ENCODE measurements at places on chromosomes 7 and 10. TPM values are rescaled to one million over a fixed set of nuclear protein-coding genes. Genes with fewer than 3 reads are reported as not detected.
A peak's percentile ranks its signal among the peaks of the same experiment; 100 is the strongest.

Gene C10orf143
- 1.9 TPM for total RNA-seq

Gene ANKRD30A
- not detected for total RNA-seq

Gene PROSER2
- total RNA-seq = 16.2 TPM

DNA sequence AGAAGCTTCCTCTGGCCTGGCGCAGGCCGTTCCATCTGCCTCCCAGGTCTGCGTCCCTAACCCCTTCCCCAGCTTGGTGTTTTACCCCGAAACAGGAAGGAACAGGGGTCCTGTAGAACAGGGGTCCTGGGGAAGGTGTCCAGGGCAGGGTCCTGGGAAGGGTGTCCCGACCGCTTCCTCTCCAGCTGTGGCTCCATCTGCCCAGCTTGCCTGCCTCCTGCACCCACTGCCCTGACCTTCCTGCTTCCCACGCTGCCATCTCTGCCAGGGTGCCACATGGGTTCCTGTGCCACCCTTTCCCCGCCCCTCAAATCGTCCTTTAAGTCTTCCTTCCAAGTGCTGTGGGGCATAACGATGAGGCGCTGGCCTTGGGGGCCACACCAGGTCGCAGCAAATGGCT, 32.4 kb downstream of the WDR86 start:
- H3K4me3 ChIP-seq = no peak overlapping the region
- H3K27me3 ChIP-seq = peaks cover 17% of the 10 kb centered on the region
- H3K36me3 ChIP-seq = no peaks in the 10 kb centered on the region
- peaks cover 8% of the 10 kb centered on the region for H3K4me1 ChIP-seq
- no peak for DNase-seq
- no peak overlapping the region for H3K27ac ChIP-seq

DNA sequence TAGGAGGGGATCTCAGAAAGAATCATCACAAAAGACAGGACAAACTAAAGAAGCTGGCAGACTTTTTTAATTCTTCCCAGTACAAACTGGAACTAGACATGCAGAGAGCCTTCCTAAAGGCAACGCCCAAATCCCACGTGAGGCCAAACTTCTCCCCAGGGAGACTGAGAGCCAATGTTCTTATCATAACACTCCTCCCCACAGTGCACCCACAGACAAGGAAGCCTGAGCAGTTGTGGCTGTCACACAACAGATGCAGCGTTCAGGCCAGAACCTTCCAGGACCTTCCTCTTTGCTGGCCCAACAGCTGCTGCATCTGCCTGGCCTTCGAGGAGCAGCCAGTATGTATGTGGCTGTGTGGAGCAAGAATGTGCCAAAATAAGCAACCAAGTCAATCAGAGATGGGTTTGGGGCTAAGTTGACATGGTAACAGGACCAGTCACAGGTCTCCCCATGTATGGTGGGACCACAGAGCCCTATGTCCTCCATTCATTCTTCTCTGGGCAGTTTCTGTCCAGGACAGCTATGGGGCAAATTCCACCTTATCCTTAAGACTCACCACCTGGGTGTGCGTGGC, 34.9 kb downstream of the SRPK2 start:
- H3K4me1 ChIP-seq = peaks cover 2% of the 10 kb centered on the region
- DNase-seq = peak; percentile 39
- H3K4me3 ChIP-seq = no peak overlapping the region
- H3K36me3 ChIP-seq = no peaks in the 10 kb centered on the region

DNA sequence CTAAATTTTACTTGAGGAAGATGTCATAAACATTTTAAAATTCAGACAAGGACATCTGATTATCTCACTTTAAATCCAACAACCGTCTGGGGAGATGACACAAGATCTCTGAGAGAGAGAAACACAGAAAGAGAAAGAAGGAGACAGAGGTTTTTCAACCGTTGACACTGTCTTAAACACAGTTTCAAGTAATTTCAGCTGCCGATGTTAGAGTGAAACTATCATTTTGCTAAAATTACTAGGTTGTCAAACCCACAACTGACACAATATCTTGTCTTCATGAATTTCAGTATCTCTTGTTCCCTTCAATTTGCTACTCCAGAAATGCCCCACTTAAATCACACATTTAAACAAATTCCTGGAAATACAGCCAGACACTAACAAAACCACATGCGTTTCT, 174.8 kb downstream of the RAPGEF5 start:
- no peak overlapping the region for H3K27ac ChIP-seq
- no peak overlapping the region for H3K4me3 ChIP-seq
- no peak for DNase-seq
- H3K36me3 ChIP-seq = no peaks in the 10 kb centered on the region
- no peaks in the 10 kb centered on the region for H3K4me1 ChIP-seq

DNA sequence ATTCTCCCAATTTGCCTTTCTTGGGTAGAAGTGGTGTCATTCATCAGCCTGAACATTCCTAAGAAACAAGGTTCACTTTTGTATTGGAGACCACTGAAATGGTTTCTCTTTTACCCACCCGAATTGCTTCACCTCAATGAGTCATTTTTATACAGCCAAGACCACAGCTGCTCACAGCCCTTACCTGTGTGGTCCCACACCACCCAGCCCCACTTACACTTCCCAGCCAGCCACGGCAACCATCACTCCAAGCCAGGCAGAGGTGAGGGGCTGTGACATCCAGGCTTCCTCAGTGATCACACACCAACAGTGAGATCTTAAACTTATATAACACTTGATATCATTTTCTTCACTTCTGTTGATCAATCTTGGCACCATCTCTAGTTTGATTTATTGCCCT, 20.7 kb downstream of the OR13A1 start:
- H3K27ac ChIP-seq = no peak overlapping the region
- H3K27me3 ChIP-seq = no peaks in the 10 kb centered on the region

DNA sequence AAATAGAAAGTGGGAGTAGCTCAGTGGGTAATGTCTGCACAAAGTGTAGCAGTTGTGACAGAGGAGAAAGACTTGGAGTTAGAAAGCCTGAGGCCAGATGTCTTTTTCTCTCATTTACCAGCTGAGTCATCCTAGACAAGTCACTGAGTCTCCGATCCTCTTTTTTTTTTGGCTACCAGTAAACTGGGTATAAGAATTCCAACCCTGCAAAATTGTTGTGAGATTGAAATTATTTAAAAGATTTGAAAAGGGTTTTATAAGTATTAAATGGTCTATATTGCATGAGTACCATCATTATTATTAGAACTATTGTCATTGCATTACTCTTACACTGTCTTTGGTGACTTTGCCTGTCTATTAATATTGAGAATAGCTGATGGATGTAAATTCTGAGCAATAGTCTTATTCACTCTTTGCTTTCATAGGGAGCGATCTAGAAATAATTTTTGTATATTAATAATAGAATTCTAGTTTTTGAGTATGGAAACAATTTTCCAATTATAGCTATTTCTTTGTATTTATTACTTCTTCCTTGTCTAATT, 74.0 kb downstream of the ARID5B start:
- peak overlapping the region; percentile 28 for H3K27ac ChIP-seq
- DNase-seq = no peak
- H3K4me3 ChIP-seq = no peak overlapping the region
- H3K27me3 ChIP-seq = no peaks in the 10 kb centered on the region

- no peak overlapping the region for H3K4me3 ChIP-seq
- no peak for DNase-seq
- H3K27ac ChIP-seq = no peak overlapping the region
These were observed 67.3 kb downstream of the ST7 start for GRCh38 chr7:117020591-117020973.

DNA sequence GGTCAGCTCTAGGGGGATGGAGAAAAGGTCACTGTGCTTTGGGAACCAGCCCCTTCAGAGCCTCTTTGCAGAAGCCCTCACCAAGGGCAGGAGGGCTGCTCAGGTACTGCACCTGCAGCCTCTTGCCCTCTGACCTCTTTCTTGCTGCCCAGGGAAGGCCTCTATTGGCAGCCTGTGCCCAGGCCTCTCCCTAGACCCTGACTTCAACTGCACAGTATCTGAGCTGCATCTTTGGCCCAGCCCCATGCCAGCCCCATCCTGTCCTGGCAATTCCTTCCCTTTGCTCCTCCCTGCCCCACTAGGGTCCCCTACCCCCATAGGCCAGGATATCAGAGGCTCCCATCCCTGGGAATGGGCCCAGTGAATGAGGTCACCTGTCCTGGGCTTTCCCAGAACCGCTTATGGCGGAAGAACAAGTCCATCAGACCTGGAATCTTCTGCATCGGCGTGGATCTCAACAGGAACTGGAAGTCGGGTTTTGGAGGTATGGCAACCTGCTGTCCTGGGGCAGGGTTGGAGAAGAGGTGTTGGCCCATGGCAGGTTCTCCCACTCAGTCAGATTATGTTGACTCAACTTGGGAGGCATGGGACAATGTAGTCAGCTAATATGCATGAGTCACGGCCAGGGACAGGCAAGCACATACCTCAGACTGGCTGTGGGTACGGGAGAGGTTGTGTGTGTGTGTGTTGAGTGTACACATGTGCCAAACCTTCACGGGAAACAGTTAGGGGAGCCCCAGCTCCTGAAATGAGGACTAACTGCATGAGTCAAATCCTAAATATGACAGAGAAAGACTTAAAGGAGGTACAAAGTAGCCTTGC, 17.1 kb upstream of the CPA1 start:
- no peak overlapping the region for H3K4me3 ChIP-seq
- no peaks in the 10 kb centered on the region for H3K36me3 ChIP-seq
- H3K4me1 ChIP-seq = peaks cover 3% of the 10 kb centered on the region

GRCh38 chr10:86415116-86415515, 48.5 kb upstream of the GRID1 start:
- H3K36me3 ChIP-seq = no peaks in the 10 kb centered on the region
- no peak overlapping the region for H3K27ac ChIP-seq
- H3K27me3 ChIP-seq = no peaks in the 10 kb centered on the region
- no peak overlapping the region for H3K4me3 ChIP-seq
- peaks cover 11% of the 10 kb centered on the region for H3K4me1 ChIP-seq

GRCh38 chr10:100658269-100658668, 87.1 kb upstream of the PAX2 start:
- no peak overlapping the region for H3K4me3 ChIP-seq
- H3K36me3 ChIP-seq = no peaks in the 10 kb centered on the region
- DNase-seq = no peak
- peaks cover 70% of the 10 kb centered on the region for H3K27me3 ChIP-seq

DNA sequence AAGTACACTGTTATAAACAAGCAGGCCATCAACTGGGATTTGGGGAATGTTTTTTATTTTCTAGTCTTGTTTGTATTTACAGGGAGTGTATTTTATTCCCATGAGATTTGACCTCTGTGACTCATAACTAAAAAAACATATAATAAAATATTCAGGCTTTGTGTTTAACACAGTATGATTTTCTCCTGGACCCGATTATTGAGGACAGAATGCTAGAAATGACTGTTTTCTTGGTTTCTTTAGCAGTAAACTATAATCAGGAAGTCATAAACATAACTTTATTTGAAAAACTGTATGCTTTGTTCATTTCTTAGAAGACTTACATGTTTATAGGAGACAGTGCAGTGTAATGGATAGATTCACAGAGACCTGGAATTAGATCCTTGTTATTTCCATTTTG, 2.1 kb downstream of the NHLRC2 start:
- DNase-seq = no peak
- H3K27ac ChIP-seq = no peak overlapping the region
- peak overlapping the region; percentile 96 for H3K4me3 ChIP-seq
- H3K4me1 ChIP-seq = peaks cover 16% of the 10 kb centered on the region
- no peaks in the 10 kb centered on the region for H3K36me3 ChIP-seq

- no peak overlapping the region for H3K27ac ChIP-seq
- H3K27me3 ChIP-seq = no peaks in the 10 kb centered on the region
- H3K4me1 ChIP-seq = no peaks in the 10 kb centered on the region
- no peak overlapping the region for H3K4me3 ChIP-seq
- DNase-seq = no peak
- no peaks in the 10 kb centered on the region for H3K36me3 ChIP-seq
These were observed 78.3 kb downstream of the ST8SIA6 start for GRCh38 chr10:17375936-17376584.

- no peak overlapping the region for H3K27ac ChIP-seq
- no peaks in the 10 kb centered on the region for H3K27me3 ChIP-seq
- no peak overlapping the region for H3K4me3 ChIP-seq
- H3K4me1 ChIP-seq = no peaks in the 10 kb centered on the region
- no peaks in the 10 kb centered on the region for H3K36me3 ChIP-seq
These were observed 79.2 kb downstream of the DNAJB6 start for GRCh38 chr7:157416011-157416410.
